HTR-8/SVneo (cell line): ENCODE measurements at places on chromosomes 2 and 18.

GRCh38 chr2:196635156-196635555, 4.4 kb upstream of the CCDC150 start:
- no peak for DNase-seq

- no peak for DNase-seq
These were observed 287.3 kb upstream of the SMIM21 start for GRCh38 chr18:75714766-75715165.

DNA sequence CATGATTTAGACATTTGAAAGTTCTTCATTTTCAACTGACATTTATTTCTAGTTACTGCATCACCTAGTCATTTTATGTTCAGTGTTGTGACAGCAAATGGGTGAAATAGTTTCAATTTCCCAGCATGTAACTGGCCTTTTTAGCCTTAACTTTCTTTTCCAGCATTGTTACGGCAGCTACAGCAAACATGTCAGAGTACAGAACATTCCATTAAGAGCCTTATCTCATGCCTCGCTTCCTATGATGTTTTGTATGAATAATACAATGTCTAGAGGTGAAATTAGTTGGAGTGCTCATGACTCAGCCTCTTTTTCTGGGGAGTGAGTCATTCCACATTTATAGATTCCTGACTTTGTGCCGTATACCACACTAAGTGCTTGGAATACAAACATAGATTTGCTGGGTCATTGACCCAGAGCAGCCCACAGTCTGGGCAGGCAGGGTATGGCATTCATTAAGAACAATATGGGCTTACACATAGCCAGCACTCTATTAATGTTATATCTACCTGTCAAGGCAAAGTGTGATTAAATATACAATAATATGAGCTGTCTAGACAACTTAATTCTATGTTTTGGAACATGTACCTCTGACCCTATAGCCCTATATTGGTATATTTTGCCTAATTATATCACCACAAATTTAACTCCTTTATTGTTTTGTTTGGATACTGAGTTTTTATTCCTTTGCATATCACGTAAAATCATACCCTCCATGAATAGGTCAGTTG, 72.2 kb downstream of the MAP2 start:
- peak; percentile 65 for DNase-seq

- no peak for DNase-seq
These were observed 467.7 kb upstream of the SALL3 start for GRCh38 chr18:78511666-78512601.

DNA sequence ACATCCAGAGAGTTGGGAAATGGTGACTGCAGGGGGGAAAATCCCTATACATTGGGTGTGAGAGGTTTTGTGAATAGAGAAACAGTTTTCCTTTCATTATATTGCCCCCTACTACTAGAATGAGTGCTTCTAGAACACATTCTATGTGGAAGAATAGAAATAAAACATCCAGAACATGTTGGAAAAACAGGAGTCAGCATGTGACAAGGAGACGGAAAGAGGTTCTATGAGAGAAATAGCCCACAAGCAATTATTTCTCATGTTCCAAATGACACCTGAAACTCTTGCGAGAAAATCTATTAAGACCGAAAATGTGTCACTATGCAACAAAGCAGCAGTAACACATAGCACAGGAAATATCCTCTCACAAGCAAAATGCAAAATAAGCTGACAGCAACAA, 202.7 kb upstream of the SPOPL start:
- no peak for DNase-seq
